Heart left ventricle (tissue), 16 donors: ENCODE measurements at places on chromosomes 2 and 18. TPM values are rescaled to one million over a fixed set of nuclear protein-coding genes. Genes with fewer than 3 reads are reported as not detected.

GRCh38 chr2:240985881-240986786 lies 12.3 kb upstream of the SNED1 start:
- H3K4me1 ChIP-seq, result peaks cover 9% of the 10 kb centered on the region
- H3K4me3 ChIP-seq, result no peak overlapping the region
- H3K27ac ChIP-seq, result no peak overlapping the region
- peaks cover 14% of the 10 kb centered on the region for H3K27me3 ChIP-seq
- no peak for DNase-seq

DNA sequence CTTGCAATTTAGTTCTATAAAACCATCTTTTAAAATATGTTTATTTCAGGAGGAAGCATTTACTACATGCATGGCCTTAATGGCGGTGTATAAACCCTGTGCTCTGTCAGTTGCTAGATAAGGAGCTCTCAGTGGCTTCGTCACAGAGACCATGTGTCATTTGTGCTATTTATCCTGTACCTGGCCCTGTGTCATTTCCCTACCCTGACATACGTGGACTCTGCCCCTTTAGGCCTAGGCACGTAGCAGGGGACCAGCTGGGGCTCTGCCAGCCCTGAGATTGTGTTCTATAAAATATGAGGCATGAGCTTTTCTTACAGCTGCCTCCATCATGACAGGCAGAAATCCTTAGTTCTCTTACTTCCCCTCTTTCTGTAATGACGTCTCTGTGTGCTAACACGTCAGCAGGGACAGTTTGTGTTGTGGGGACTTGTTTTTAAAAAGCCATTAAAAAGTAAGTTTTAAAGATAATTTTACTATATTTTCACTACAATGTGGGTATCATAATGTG lies 88.0 kb downstream of the ITGB1BP1 start:
- no peak for DNase-seq
- H3K4me3 ChIP-seq, result no peak overlapping the region
- no peaks in the 10 kb centered on the region for H3K27me3 ChIP-seq
- peaks cover 39% of the 10 kb centered on the region for H3K4me1 ChIP-seq

DNA sequence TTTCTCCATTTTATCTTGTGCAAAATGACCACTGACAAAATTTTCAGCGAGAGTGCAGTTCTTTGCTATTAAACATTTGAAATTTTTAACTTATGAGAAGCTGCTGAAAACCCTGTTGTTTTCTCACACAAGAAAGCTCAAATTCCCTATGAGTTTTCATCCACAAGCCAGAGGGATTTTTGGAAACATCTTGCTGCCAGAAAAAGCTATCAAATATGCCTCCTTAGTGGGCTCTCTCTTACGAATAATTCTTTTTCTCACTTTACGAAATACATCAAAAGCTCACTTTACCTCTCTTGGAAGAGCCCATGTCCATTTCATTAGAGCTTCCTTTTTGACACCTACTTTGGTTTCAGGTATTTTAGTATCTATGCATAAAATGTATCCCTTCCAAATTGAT lies 202.9 kb downstream of the KCNH7 start:
- no peaks in the 10 kb centered on the region for H3K36me3 ChIP-seq
- no peaks in the 10 kb centered on the region for H3K4me1 ChIP-seq

- no peak overlapping the region for H3K27ac ChIP-seq
- H3K27me3 ChIP-seq, result no peaks in the 10 kb centered on the region
Observed at GRCh38 chr2:74045454-74045853, 60.7 kb downstream of the TET3 start.

DNA sequence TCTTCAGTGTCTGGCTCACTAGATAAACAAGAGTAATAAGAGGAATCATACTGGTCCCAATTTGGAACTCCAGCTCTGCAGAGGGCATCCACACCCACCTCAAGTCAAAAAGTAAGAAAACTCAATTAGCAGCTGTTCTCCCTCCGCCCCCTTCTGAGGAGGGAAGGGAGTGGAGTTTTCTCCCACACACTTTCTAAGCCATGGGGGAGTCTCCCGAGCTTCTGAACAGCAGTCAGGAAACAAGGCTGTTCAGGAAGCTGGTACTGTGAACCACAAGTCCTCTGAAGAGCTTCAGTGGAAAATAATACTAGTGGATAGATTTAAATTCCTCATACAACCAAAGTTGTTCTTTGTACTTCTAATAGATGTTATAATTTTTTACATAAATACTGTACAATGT lies 32.9 kb upstream of the SPTBN1 start:
- no peaks in the 10 kb centered on the region for H3K27me3 ChIP-seq
- H3K36me3 ChIP-seq, result no peaks in the 10 kb centered on the region
- DNase-seq, result no peak
- H3K27ac ChIP-seq, result peak overlapping the region; percentile 68

GRCh38 chr18:70078106-70078505 lies 127.4 kb downstream of the RTTN start:
- no peaks in the 10 kb centered on the region for H3K27me3 ChIP-seq
- H3K4me3 ChIP-seq, result no peak overlapping the region
- no peaks in the 10 kb centered on the region for H3K4me1 ChIP-seq
- no peak for DNase-seq
- peaks cover 42% of the 10 kb centered on the region for H3K36me3 ChIP-seq
- no peak overlapping the region for H3K27ac ChIP-seq

DNA sequence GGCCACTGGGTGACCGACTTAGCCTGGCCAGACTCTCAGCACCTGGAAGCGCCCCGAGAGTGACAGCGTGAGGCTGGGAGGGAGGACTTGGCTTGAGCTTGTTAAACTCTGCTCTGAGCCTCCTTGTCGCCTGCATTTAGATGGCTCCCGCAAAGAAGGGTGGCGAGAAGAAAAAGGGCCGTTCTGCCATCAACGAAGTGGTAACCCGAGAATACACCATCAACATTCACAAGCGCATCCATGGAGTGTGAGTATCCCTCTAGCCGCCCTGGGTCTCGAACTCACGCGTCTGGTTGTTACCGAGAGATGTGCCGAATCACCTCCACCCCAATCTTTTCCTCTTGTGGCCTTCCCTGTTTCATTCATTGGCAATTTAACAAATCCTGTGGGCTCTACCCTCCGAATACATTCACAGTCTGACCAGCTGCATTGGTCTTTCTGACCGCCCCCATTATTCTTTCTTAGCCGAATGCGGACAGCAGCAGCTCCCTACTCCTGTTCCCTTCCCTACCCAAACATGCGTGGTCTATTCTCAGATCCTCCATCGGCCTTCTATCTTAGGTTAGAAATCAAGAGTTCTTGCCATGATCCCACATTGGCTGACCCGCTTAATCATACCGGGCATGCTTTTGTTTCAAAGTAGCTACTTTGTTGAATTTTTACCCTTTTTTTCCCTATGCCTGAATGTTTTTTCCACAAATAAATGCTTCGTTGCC lies 631 bp downstream of the RPL31 start:
- H3K27ac ChIP-seq, result peak overlapping the region; percentile 81
- no peaks in the 10 kb centered on the region for H3K27me3 ChIP-seq
- H3K36me3 ChIP-seq, result peaks cover 26% of the 10 kb centered on the region
- DNase-seq, result no peak
- H3K4me1 ChIP-seq, result peaks cover 31% of the 10 kb centered on the region

GRCh38 chr2:15984368-15985255 lies 44.3 kb downstream of the MYCN start:
- H3K27me3 ChIP-seq, result no peaks in the 10 kb centered on the region
- H3K4me3 ChIP-seq, result no peak overlapping the region
- no peaks in the 10 kb centered on the region for H3K4me1 ChIP-seq

DNA sequence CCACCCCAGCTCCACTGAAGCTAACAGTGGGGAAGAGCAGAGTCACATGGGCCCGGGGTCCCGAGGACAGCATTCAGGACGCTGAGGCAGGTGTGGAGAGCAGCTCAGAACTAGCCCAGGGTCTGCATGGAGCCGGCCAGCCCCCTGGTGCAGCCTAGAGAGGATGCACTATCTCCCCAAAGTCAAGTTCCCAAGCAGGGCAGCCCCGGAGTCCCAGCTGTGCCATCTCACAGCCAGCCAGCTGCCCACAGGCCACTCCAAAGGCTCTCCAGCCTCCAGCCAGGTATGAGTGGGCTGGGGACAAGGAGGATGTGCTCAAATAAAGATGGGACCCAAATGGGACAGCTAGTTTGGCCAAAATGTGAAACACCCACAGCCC lies 41.0 kb downstream of the BIN1 start:
- no peaks in the 10 kb centered on the region for H3K27me3 ChIP-seq
- H3K4me3 ChIP-seq, result no peak overlapping the region
- H3K36me3 ChIP-seq, result no peaks in the 10 kb centered on the region
- no peak for DNase-seq

DNA sequence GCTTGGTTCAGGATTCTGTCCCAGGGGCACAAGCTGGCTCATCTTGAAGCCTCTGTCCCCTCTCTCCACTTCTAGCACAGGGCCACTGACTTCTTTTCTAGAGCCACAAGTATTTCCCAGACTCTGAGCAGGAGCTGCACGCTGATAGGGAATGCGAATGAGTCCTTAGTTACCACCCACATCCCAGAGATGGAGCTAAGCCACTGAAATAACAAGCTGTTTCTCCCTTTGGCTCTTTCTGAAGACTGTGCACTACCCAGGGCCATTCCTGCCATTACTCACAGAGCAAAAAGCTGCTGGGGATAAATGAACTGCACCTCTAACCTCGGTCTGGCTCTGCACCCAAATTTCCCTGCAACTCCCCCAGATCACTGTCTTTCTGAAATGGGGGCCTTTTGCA lies 70.6 kb downstream of the TSN start:
- no peak overlapping the region for H3K27ac ChIP-seq
- DNase-seq, result no peak
- H3K4me1 ChIP-seq, result no peaks in the 10 kb centered on the region
- no peaks in the 10 kb centered on the region for H3K27me3 ChIP-seq
- H3K36me3 ChIP-seq, result no peaks in the 10 kb centered on the region
- no peak overlapping the region for H3K4me3 ChIP-seq

- H3K4me3 ChIP-seq, result no peak overlapping the region
- DNase-seq, result no peak
- no peaks in the 10 kb centered on the region for H3K36me3 ChIP-seq
- no peaks in the 10 kb centered on the region for H3K27me3 ChIP-seq
Observed at GRCh38 chr18:13406736-13407135, 188.2 kb downstream of the LDLRAD4 start.

DNA sequence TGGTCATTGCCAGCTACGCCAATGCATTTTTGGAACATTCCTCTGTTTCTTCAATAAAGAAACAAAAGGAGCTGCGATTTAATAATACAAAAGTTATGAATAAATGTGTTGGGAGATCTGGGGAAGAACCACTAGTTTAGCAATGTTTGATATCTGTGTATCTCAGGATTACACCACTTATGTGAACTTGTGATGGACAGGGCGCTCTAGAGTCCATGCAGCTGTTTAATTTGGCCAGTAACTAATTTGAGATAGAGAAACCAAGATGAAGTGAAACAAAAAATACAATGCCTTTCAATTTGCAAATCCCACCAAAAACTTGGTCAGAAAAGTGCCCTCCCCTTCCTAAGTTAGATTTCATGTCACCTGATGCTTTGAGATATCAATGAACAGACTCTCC lies 6.8 kb upstream of the DCDC2C start:
- no peak overlapping the region for H3K4me3 ChIP-seq
- H3K36me3 ChIP-seq, result no peaks in the 10 kb centered on the region
- H3K27me3 ChIP-seq, result peaks cover 23% of the 10 kb centered on the region

GRCh38 chr2:129759472-129760010 lies 219.9 kb upstream of the RAB6C start:
- no peak overlapping the region for H3K4me3 ChIP-seq
- H3K36me3 ChIP-seq, result no peaks in the 10 kb centered on the region
- no peaks in the 10 kb centered on the region for H3K27me3 ChIP-seq
- DNase-seq, result no peak
- H3K4me1 ChIP-seq, result no peaks in the 10 kb centered on the region

GRCh38 chr18:25225151-25225550 lies 126.8 kb downstream of the ZNF521 start:
- peaks cover 22% of the 10 kb centered on the region for H3K36me3 ChIP-seq
- H3K27me3 ChIP-seq, result no peaks in the 10 kb centered on the region
- H3K4me1 ChIP-seq, result peaks cover 20% of the 10 kb centered on the region
- no peak overlapping the region for H3K4me3 ChIP-seq
- no peak overlapping the region for H3K27ac ChIP-seq

DNA sequence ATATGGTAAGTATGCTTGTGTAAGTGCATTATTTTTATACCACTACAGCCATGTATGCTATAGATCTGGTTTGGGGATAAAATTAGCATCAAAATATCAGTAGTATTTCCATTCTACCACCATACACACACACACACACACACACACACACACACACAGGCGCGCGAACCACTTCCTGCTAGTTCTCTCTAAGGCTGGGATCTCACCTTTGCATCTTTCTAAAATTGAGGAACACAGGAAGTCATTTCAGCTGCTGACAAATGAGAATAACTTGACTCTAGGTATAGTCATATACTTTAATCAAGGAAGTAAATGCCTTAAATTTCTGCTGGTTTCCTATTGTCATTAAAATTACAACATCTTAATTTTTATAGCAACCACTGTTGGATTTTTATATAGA lies 72.5 kb downstream of the RBM43 start:
- no peak overlapping the region for H3K4me3 ChIP-seq
- no peak for DNase-seq
- no peaks in the 10 kb centered on the region for H3K36me3 ChIP-seq

DNA sequence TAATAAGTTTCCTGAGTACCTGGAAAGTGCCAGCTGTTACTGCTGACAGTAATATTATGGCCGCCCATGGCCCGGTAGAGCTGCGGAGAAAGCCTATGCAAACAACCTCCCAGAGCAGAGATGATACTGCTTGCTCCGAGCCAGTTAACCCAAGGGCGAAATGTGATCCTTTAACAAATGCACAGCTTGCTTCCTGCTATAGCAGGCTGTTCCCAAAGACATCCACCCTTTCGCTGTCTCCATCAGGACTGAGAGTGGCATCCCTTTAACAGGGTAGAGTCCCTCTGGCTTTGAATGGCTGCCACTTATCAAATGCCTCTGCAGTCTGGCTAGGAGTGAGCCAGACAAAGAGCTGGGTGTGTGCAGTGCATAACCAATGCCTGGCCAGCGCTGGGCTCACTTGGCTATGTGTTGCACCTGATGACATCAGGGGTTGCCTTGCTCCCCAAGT lies 69.7 kb upstream of the DAPL1 start:
- no peaks in the 10 kb centered on the region for H3K27me3 ChIP-seq
- no peak overlapping the region for H3K4me3 ChIP-seq
- no peak for DNase-seq
- H3K36me3 ChIP-seq, result no peaks in the 10 kb centered on the region
- H3K4me1 ChIP-seq, result peaks cover 29% of the 10 kb centered on the region

DNA sequence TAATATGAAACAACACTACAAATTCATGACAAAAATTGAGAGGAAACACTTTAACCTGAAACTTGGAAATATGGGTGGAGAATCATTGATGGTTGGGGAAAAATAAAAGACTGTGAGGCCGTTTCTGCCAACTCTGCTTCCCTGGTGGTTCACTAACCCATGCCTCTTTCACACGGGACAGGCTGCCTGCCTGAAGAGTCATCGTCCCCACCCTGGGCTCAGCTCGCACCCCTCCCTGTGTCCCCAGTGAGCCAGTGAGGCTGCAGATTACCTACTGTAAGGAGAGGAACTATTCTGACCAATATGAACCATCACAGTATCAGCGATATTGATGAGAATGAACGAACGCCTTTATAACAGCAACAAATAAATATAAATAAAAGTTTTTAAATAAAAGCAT lies 357.8 kb upstream of the CDH20 start:
- H3K36me3 ChIP-seq, result no peaks in the 10 kb centered on the region
- DNase-seq, result no peak
- no peak overlapping the region for H3K4me3 ChIP-seq
- H3K27ac ChIP-seq, result no peak overlapping the region

The CDK15 gene
- total RNA-seq, result 0.50 TPM

The RAB6D gene
- total RNA-seq, result not detected

The FBXO36 gene
- total RNA-seq, result 1.9 TPM

The PLEKHH2 gene
- total RNA-seq, result 2.1 TPM

The PLCD4 gene
- 0.67 TPM for total RNA-seq

The SCYGR4 gene
- total RNA-seq, result not detected

The IL36B gene
- not detected for total RNA-seq

The COL4A4 gene
- 5.2 TPM for total RNA-seq
